Activated CD8-positive, alpha-beta memory T cell treated with anti-CD3 and anti-CD28 coated beads for 4 hours (primary cell): ENCODE measurements at places on chromosomes 7 and 10.

DNA sequence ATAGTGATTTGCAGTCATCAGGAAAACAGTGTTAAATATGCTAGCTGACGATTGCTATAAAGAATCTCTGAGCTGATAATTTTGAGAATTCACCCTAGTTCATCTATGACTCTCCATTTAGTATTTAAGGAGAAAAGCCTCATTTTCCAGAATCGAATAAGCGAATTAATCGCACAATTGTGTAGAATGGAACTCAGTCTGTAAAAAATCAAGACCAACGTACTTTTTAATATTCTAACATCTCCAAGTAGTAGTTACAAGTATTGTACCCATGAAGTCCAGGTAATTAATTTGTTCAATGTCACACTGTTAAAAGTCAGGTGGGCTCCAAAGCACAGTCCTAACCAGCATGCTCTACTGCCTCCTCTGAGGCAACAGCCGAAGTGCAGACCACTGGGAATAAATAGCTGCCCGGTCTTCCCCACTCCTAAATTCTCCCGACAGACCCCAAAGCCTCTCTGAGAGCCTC is 380 bp upstream of the AGBL3 start:
- DNase-seq, result no peak

DNA sequence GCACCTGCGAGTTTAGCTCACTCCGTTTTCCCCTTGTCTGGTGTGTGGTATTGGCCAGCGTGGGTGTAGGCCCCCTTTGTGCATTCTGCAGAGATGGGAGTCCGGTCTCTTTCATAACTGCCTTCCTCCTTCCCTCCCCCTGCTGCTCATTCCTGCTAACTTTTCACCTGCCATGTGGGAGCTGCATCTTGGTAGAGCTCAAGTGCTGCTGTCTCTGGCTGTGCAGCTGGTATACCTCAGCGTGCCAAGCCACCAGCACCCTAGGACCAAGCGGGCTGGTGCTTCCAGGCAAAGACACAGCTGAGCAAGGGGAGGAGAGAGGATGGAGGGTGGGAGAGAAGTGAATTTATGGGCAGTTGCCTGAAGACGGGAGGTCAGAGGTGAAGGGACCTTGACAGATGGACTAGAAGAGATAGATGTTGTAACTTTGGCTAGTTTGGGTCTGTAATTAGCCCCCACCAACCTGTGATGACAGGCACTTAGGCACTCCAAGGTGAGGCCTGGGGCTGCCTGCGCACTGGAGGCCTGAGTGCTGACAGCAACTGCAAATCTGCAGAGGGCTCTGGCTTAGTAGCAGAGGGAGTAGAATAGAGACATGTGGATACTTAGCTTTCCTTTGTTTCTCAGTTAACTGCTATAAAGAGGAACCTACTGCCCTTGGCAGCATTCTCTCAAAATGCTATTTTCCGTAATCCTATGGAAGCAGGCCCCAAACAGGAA is 148.8 kb upstream of the AGK start:
- DNase-seq, result no peak

DNA sequence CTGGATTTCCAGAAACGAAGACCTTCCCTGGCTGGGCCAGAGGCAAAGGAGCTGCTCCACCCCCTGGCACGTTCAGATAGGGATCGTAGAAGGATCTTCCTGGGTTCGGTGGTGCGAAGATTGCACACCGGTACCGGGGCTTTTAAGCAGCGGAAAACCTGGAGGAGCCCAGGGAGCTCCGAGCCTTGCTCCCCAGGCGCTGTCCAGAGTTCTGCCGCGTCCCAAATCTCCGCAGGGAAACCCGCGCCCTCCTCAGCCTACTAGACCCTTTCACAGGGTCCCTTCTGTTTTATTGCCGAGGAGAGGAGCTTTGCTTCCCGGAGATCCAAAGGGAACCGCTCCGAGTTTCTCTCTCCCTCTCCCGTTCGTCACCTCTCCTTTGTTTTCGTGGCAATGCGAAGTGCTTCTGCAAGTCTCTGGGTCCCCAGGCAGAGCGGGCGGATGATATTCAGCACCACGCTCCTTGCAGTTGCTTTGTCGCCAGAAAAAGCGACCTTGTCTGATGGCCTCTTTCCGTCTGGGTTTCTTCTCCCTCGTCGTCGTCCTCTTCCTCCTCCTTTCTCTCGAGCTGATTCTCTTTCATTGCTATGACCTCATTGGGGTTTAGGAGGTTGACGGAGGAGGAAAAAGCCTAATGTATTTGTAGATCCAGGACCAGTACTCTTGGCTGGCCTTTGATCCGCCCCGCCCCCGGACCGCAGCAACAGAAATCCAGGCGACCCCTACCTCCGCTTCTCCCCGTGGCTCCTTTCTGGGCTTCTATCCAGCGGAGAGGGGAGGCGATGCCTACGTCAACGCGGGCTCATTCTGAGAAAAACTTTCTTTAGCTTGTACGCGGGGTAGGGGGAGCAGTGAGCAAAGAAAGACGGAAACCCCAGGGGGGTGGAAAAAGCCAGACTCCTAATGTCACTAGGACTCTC is at the start of gene TMEM196:
TMEM196 (minus strand) TSS at position 777 of the 920 bp plus-strand sequence. CDS start 921 bp downstream, outside the sequence.
- no peak for DNase-seq

GRCh38 chr7:539731-540411 is 20.2 kb upstream of the PDGFA start:
- no peak for DNase-seq

GRCh38 chr7:69959789-69960499 is 361.7 kb downstream of the AUTS2 start:
- DNase-seq, result no peak

- no peak for DNase-seq
These were observed 700 bp downstream of the NIPSNAP2 start for GRCh38 chr7:55965100-55965470.

- no peak for DNase-seq
These were observed 10.0 kb upstream of the STAMBPL1 start for GRCh38 chr10:88870089-88870488.

GRCh38 chr10:1563028-1563427 is 174.3 kb downstream of the ADARB2 start:
- no peak for DNase-seq

- no peak for DNase-seq
These were observed 61.0 kb upstream of the SFMBT2 start for GRCh38 chr10:7471720-7472367.

GRCh38 chr7:32228601-32229000 is 158.4 kb upstream of the PDE1C start:
- DNase-seq, result no peak

DNA sequence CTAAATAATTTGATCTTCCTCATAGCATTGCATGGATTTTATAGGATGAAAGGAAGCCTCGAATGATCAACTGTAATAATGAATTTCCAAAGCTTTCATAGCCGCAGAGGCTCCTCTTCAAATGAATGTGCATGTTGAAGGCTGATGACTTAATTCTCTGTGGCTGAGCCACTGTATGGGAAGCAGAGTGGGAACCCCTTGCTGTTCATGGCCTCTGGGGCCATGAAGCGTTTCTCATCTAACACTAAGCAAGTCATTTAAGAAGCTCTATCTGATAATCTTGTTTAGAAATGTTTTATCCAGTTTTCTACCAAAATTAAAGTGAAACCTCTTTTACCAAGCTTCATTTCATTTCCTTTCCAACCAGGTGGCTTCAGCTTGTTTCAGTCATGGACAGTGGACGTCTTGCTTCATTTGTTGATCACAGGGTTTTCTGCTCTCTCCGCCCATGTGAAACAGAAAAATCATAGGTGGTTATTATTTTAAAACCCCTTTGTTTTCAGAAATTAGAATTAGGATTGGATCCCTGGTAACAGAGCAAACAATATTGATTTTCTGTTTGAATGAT is 10.3 kb upstream of the ADARB2 start:
- no peak for DNase-seq

GRCh38 chr7:136964347-136964746 is 95.9 kb downstream of the CHRM2 start:
- no peak for DNase-seq

GRCh38 chr7:71746006-71746405 is 614.1 kb downstream of the GALNT17 start:
- DNase-seq, result no peak

DNA sequence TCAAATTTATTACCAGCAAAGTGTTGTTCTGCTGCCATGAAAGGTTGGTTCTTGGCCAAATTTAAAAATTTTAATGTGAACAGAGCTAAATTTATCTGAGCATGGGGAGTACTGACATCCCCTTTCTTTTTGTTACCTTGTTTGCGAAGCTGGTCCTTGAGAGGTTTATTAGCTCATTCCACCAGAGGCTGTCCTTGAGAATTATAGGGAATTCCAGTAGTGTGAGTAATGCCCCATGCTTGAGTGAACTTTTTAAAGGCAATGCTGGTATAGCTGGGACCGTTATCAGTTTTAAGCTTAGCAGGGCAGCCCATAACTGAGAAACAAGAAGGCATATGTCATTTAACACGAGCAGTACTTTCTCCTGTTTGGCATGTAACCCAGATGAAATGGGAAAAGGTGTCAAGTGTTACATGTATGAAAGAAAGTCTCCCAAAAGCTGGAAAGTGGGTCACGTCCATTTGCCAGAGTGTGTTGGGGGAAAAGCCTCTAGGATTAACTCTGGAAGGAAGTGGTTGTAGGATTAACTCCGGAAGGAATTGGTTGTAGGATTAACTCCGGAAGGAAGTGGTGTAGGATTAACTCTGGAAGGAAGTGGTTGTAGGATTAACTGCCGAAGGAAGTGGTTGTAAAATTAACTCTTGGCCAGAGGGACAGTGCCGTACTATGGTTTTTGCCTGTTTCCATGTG is 37.3 kb upstream of the AKR1C2 start:
- no peak for DNase-seq

DNA sequence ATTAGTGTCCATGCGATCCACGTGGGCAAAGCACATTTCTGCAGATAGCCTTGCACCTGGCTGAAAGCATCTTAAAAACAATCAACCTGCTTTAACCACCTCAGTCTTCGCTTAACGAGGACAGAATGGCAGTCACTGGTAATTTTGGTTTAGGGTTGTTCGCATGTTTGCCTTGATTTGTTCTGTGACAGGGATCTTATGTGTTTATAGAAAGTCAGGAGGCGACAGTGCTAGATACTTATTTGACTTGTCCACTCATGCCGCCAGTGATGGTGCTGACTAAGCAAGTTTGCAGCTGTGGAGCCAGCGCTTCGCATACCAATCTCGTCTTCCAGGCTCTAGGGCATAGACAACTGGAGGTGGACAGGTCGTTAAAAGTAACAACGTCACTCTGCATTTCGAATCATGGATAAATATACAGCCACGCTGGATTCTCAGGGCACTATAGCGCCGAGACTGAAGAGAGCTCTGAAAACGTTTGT is 1.2 kb upstream of the TMEM243 start:
- DNase-seq, result no peak

GRCh38 chr7:28125431-28126409 is 54.9 kb downstream of the JAZF1 start:
- DNase-seq, result no peak

- DNase-seq, result no peak
These were observed 342.6 kb upstream of the LRGUK start for GRCh38 chr7:133784486-133785001.

- no peak for DNase-seq
These were observed 35.9 kb downstream of the ZRANB1 start for GRCh38 chr10:124977648-124978375.

GRCh38 chr7:37411444-37412034 is 37.1 kb downstream of the ELMO1 start:
- no peak for DNase-seq

- no peak for DNase-seq
These were observed 48.6 kb downstream of the FAM20C start for GRCh38 chr7:240887-241421.

DNA sequence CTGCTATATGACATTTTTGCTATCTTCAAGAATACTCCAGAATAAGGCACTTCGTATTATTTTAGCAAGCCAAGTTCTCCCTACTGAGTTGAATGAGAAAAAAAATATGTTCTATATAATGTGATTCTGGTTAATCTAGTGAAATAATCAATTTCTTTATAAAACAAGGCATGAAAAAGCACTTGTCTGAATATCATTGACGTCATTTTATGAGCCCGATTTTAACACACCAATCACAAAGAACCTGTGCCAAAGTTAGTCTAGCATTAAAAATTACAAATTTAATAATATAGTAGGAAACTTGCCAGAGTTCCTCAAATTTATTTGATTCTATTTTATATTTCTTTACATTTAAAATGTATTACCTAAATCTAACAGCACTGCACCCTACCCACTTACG is 125.3 kb downstream of the CD36 start:
- no peak for DNase-seq

GRCh38 chr7:11430841-11431240 is 401.2 kb downstream of the THSD7A start:
- DNase-seq, result no peak

- DNase-seq, result no peak
These were observed 31.5 kb upstream of the PRF1 start for GRCh38 chr10:70634011-70634410.

DNA sequence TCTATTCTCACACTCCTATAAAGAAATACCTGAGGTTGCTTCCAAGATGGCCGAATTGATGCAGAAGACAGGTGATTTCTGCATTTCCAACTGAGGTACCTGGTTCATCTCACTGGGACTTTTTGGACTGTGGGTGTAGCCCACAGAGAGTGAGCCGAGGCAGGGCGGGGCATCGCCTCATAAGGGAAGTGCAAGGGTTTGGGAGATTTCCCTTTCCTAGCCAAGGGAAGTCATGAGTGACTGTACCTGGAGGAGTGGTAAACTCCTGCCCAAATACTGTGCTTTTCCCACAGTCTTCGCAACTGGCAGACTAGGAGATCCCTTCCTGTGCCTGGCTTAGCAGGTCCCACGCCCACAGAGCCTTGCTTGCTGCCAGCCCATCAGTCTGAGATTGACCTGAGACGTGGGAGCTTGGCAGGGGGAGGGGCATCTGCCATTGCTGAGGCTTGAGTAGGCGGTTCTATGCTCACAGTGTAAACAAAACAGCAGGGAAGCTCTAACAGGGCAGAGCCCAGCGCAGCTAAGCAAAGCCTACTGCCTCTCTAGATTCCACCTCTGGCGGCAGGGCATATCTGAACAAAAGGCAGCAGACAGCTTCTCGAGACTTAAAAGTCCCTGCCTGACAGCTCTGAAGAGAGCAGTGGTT is 152.2 kb downstream of the ARL4A start:
- no peak for DNase-seq

DNA sequence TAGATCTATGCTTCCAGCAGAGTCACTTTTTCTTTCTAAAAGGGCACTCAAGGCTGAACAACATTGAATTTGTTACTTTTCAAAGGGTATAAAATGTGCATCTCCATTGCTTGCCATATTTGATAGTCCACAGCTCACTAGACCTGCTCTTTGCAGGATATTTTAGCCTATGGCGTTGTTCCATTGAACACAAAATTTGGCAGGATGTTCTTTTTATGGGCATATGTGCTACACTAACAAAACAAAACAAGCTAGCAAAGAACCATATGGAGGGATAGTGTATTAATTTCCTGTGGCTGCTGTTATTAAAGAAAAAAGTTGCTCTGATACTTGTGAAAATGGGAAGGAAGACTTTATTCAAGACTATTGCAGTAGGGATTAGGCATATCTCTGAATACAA is 828.7 kb downstream of the TYW1 start:
- no peak for DNase-seq
